Activated CD4-positive, alpha-beta T cell treated with anti-CD3 and anti-CD28 coated beads, Interleukin-2, amount 50 U/mL, for 16 hours (primary cell): ENCODE measurements at places on chromosomes 4 and X.

DNA sequence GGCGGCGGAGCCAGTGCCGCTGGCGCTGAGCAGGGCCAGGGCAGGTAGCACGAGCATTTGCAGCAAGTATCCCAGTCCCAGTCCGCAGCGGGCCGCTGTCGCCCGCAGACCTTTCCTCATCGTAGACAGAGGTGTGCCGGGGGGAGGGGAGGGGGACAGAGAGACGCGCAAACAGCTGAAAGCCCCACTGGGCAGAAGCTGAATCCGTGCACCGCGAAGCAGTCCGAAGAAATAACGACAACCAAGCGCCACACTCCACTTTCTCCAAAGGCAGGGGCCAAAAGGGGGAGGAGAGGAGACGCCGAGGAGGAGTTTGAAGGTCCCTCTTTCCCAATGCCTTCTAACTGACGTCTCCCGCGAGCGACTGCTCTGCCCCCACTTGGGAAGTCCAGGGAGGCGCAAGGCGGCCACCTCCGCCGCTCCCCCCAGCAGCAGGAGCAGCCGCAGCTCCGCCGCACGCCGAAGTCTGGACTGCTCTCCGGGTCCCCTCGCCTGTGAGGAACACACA lies at the start of gene UNC5C:
Gene UNC5C, minus strand, starts transcription at position 236 of the 508 bp plus-strand sequence.
- DNase-seq: no peak

GRCh38 chr4:146647615-146648460 lies 9.1 kb downstream of the POU4F2 start:
- DNase-seq: no peak

GRCh38 chrX:87337267-87337666 lies 180.3 kb upstream of the KLHL4 start:
- no peak for DNase-seq

DNA sequence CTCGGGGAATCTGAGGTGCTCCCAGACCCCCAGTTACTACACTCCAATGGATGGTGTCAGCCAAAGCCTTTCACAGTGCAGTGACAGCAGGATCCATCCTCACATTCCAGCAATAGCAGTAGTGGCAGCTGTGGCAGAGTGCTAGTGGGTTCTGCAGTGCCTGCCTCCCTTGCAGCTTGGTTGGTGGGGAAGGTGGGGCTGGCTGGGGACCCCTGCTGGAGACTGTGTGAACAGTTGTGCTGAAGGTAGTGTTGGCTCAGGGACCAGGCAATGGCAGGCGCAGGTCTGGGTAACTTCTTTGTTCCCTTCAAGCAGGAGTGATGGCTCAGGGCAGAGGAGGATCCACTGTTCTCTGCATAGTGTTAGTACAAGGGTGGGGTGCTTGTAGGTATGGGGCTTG lies 343.7 kb upstream of the TRAM1L1 start:
- no peak for DNase-seq

DNA sequence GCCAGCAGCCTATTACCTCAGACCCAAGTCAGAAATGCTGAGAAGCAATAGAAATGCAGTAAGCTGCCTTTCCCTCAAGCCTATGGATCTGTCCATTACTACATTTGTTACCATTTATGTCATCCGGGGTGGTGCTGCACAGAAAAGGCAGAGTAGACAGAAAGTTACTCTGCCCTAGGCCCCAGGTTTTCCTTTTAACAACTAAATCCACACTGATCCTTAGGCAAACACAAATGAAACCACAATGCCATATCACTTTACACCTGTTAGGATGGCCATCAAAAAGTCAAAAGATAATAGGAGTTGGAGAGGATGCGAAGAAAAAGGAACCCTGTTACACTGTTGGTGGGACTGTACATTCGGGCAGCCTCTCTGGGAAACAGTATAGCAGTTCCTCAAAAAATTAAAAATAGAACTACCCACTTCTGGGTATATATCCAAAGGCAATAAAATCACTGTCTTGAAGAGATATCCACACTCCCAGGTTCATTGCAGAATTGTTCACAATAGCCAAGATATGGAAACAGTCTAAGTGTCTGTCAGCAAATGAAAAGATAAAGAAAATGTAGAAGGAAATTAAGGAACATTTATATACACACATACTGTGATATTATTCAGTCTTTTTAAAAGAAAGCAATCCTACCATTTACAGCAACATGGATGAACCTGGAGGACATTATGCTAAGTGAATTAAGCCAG lies 186.3 kb downstream of the NWD2 start:
- no peak for DNase-seq

- no peak for DNase-seq
Observed at GRCh38 chr4:130484826-130485225, 1388.9 kb downstream of the C4orf33 start.

GRCh38 chr4:177010418-177010817 lies 217.7 kb upstream of the VEGFC start:
- DNase-seq: no peak

GRCh38 chr4:18689308-18690115 lies 668.0 kb upstream of the LCORL start:
- DNase-seq: peak; percentile 41

- no peak for DNase-seq
Observed at GRCh38 chr4:51880016-51880915, 37.3 kb downstream of the DCUN1D4 start.

DNA sequence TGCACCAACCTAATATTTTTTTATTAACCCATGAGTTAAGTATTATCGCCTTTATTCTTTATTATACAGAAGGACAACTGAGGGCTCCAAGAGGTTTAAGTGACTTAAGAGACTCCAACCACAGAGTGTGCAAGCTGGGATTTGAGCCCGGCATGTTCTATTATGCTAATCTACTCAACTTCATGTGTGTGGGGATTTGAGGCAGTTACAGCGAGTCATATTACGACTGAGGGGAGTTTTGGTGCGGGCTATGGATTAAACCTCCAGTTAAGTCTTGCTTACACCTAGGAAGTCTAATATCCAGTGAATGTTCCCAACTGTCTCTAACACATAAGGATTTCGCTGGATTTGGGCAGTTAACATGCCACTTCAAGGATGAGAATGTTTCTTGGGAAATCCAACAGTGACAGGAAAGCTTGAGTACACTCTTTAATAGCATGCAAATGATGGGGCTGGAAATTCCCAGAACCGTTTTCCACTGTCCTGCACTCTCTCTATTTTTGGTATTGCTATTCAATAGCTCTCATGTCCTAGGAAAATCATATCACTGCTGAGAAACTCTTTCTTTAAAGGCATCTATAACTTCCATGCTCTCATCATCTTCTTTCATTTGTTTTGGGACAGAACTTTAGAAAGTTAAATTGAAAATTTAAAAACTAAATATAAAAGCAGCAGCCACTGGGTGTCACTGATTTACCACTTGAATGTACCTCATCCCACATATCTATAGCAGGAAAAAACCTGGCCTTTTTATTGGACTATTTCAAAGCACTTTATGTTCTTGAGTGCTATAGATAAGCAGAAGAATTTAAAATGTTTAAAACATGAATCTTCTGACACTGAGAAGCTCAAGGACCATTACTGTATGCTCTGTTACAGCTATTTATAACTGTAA lies 165.1 kb upstream of the TTC29 start:
- no peak for DNase-seq

DNA sequence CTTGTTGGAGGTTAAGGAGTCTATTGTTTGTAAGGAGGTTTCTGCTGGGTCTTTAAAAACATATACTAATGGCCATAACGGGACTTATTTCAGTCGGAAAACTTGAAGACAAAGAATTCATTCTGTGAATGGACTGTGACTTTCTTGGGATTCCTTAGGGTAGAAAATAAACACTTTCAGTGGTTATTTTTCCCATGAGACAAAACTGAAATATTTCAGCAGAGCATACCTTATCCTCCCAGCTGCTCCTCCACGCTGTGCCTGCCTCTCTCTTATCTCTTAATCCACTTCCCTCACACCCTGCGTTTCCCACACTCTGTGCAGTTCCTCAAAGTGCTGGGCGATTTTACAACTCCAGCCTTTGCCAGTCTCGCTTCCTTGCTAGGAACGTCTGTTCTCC lies 47.1 kb upstream of the SORBS2 start:
- DNase-seq: no peak
